NCI-H446 (cell line): ENCODE measurements at places on chromosomes 1 and 21.

- no peak for DNase-seq
Measured at GRCh38 chr1:220296981-220297380, 24.7 kb upstream of the RAB3GAP2 start.

DNA sequence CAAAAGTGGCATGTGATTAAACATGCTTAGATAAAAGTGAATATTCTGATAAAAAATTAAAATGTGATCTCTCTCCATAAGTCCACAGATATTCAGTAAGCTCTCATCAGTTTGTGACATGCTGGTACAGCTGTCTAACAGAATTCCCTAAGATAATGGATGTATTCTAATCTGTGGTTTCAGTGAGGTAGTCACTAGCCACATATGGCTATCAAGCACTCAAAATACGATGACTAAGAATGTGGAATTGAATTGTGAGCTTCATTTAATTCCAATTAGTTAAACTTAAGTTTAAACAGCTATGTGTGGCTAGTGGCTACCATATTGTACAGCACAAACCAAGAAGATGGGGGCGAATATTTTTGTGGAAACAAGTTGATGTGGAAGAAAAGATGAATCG, 4.1 kb upstream of the REG4 start:
- no peak for DNase-seq

DNA sequence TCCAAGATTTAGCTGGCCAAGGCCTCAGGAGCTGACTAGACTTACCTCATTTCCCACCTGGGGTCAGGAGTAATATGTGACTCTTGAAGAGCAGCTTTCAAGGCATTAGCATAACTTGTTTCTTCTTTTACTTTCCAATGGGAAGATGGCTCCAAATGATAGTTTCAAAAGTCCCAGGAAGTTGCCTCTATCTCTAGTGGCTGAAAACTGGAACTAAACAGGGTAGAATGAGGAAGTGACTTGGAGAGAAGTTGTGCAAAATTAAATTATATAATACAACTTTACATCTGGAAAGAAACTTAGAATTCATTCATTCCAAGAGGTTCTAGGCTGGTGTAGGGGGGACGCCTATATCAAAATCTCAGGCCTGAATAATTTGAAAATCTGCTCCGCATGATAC, 250.1 kb upstream of the FMN2 start:
- no peak for DNase-seq

- no peak for DNase-seq
Measured at GRCh38 chr1:229209386-229209785, 61.5 kb upstream of the RAB4A start.

- no peak for DNase-seq
Measured at GRCh38 chr1:183907070-183907469, 102.2 kb downstream of the RGL1 start.

DNA sequence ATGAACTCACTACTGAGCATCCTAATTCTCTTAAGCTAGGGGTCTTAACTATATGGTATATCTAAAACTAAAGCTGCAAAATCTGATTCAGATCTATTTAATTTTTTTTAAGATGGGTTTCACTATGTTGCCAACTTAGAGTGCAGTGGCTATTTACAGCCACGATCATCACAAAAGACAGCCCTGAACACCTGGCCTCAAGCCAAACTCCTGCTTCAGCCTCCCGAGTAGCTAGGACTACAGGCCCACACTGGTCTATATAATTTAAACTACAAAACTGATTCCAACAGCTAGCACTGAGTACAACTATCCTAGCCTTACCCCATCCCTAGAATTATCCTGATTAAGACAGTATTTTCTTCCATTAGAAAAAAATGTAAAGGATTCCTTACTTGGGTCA, 37.1 kb downstream of the EIF4G3 start:
- DNase-seq: peak; percentile 54
